CD4-positive, alpha-beta T cell treated with Interleukin-6 for 4 hours (primary cell): ENCODE measurements at places on chromosomes 6 and 20.

- DNase-seq, result no peak
Observed at GRCh38 chr6:54810147-54810546, 36.4 kb upstream of the FAM83B start.

- no peak for DNase-seq
Observed at GRCh38 chr20:14234666-14235295, 102.6 kb downstream of the FLRT3 start.

- no peak for DNase-seq
Observed at GRCh38 chr6:109260126-109260525, 122.1 kb downstream of the CD164 start.

GRCh38 chr20:8129211-8129976 is 2.7 kb upstream of the PLCB1 start:
- no peak for DNase-seq
